Gastrocnemius medialis (tissue), 4 donors: ENCODE measurements at places on chromosomes 2 and 18.

DNA sequence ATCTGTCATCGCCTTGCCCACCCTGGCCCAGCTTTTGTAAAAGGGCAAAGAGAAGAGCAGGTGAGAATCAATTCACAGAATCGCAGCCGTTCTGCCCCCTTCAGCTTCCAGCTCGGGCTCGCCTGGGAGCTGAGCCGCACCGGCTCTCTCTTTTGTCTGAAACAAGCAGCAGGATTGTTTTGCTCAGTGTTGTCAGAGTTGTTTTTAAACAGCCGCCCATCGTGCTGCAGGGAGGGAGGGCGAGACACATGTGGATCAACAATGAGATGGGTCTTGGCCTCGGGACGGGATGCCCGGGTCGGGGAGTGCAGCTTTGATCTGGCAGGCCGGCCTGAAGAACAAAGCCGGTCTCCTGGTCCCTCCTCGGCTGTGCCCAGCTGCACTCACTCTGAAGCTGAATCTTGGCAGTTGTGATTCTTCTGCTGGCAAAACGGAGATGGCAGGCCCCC, 39.7 kb upstream of the HDAC4 start:
- DNase-seq: no peak
- peak overlapping the region; percentile 9 for H3K4me3 ChIP-seq
- no peak overlapping the region for H3K27ac ChIP-seq
- peaks cover 7% of the 10 kb centered on the region for H3K4me1 ChIP-seq
- peaks cover 4% of the 10 kb centered on the region for H3K27me3 ChIP-seq

DNA sequence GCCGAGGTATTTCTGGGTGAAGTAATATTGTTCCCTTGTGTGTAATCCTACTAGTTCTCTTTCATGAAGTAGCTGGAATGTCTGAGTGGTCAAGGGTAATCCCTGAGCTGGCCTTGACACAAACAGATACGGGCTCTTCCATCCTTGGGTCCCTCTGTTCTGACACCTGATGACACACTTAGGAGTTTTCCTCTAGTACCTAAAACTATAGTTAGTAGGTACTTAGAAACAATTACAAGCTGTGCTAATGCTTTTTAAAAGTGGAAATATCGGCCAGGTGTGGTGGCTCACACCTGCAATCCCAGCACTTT, 59.2 kb upstream of the IL1R1 start:
- peak overlapping the region; percentile 58 for H3K27ac ChIP-seq
- H3K4me3 ChIP-seq: no peak overlapping the region
- no peaks in the 10 kb centered on the region for H3K36me3 ChIP-seq
- H3K4me1 ChIP-seq: peaks cover 24% of the 10 kb centered on the region
- no peak for DNase-seq

- H3K36me3 ChIP-seq: no peaks in the 10 kb centered on the region
- no peak for DNase-seq
- no peak overlapping the region for H3K4me3 ChIP-seq
- H3K4me1 ChIP-seq: no peaks in the 10 kb centered on the region
Measured at GRCh38 chr2:98771264-98771663, 40.3 kb upstream of the MGAT4A start.

GRCh38 chr2:109225170-109225782, 96.3 kb downstream of the SH3RF3 start:
- no peaks in the 10 kb centered on the region for H3K4me1 ChIP-seq
- no peak overlapping the region for H3K27ac ChIP-seq
- H3K27me3 ChIP-seq: no peaks in the 10 kb centered on the region
- no peaks in the 10 kb centered on the region for H3K36me3 ChIP-seq
- no peak overlapping the region for H3K4me3 ChIP-seq

- H3K36me3 ChIP-seq: no peaks in the 10 kb centered on the region
- no peak overlapping the region for H3K4me3 ChIP-seq
- DNase-seq: no peak
- H3K27me3 ChIP-seq: no peaks in the 10 kb centered on the region
- H3K27ac ChIP-seq: peak overlapping the region; percentile 2
Measured at GRCh38 chr2:96890726-96891385, 21.0 kb upstream of the SEMA4C start.

DNA sequence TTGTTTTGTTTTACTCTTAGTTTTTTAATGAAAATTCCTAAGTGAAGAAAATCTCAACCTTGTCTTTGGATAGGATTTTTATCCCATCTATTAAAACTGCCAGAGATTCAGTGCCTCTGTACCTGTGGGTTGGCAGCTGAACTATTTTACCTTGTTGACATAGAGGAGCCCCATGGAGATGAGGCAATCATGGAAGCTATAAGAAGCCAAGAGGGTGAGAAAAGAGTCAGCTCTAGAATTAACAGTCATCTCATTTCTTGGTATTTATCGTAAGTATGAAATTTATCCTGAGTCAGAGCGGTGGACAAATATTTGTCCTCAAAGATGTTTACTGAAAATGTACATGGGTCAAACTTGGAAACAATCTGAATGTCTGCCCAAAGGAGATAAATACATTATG, 35.8 kb upstream of the PGAP1 start:
- no peak for DNase-seq
- H3K4me1 ChIP-seq: peaks cover 4% of the 10 kb centered on the region
- H3K27ac ChIP-seq: no peak overlapping the region
- no peaks in the 10 kb centered on the region for H3K27me3 ChIP-seq
- H3K4me3 ChIP-seq: no peak overlapping the region

DNA sequence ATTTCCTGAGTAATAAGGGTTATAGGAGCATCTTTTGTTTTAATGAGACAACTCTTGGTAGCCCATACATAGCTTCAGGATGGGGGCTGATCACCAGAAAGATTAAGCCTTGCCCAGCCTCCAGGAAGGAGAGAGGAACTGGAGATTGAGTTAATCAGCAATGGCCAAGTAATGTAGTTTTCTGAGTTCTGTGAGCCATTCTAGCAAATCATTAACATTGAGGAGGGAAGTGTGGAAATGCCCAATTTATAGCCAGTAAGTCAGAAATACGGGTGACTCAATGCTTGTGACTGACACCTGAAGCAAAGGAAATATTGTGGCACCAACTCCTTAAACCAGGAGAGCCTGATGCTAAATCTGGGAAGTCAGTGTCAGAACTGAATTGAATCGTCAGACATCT, 205.1 kb upstream of the SRD5A2 start:
- no peak for DNase-seq
- H3K27ac ChIP-seq: no peak overlapping the region
- H3K27me3 ChIP-seq: no peaks in the 10 kb centered on the region

DNA sequence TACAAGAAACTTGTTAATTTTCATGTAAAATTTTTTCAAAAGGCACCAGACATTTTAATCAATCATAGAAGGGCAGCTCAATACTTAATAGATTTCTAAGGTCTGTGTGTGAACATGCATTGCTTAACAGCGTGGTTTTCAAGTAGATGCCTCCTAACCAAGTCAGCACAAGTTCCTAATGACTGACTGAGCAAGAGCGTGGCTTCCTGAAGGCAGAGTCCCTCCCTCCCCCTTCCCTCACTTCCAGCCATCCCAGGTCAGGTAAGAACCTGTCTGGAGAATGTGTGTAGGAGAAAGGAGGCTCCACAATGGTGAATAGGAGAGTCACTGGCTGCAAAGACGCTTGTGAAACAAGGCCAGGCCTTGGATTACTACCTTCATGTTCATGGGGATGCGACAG, 33.5 kb upstream of the DAPL1 start:
- H3K27me3 ChIP-seq: no peaks in the 10 kb centered on the region
- no peaks in the 10 kb centered on the region for H3K36me3 ChIP-seq
- no peak overlapping the region for H3K27ac ChIP-seq
- no peaks in the 10 kb centered on the region for H3K4me1 ChIP-seq
- DNase-seq: no peak
- no peak overlapping the region for H3K4me3 ChIP-seq

- H3K27me3 ChIP-seq: no peaks in the 10 kb centered on the region
- H3K27ac ChIP-seq: no peak overlapping the region
- H3K36me3 ChIP-seq: no peaks in the 10 kb centered on the region
Measured at GRCh38 chr2:183671233-183671632, 547.0 kb downstream of the NUP35 start.

- no peak for DNase-seq
- H3K4me1 ChIP-seq: no peaks in the 10 kb centered on the region
- H3K27ac ChIP-seq: no peak overlapping the region
- no peaks in the 10 kb centered on the region for H3K27me3 ChIP-seq
Measured at GRCh38 chr2:45053966-45054365, 44.7 kb upstream of the SIX2 start.

DNA sequence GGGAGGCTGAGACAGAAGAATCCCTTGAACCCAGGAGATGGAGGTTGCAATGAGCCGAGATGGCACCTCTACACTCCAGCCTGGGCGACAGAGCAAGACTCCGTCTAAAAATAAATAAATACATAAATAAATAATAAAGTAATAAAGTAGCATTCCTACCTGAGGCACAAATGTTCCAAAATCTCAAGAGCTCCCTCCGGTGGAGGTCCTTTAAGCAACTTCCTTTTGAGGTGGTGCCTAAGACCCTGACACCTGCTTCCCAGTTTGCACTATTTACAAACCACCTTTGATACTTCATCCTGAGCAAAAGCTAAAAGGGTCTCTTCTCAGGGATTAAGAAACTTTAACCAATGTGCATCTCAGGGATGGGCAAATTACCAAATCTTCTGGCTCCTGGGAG, 505.1 kb downstream of the CNTNAP5 start:
- no peaks in the 10 kb centered on the region for H3K4me1 ChIP-seq
- H3K4me3 ChIP-seq: no peak overlapping the region
- DNase-seq: no peak
- H3K27ac ChIP-seq: no peak overlapping the region

- no peaks in the 10 kb centered on the region for H3K4me1 ChIP-seq
- no peak overlapping the region for H3K27ac ChIP-seq
- DNase-seq: no peak
- H3K36me3 ChIP-seq: no peaks in the 10 kb centered on the region
Measured at GRCh38 chr2:191552066-191552465, 125.9 kb upstream of the NABP1 start.

DNA sequence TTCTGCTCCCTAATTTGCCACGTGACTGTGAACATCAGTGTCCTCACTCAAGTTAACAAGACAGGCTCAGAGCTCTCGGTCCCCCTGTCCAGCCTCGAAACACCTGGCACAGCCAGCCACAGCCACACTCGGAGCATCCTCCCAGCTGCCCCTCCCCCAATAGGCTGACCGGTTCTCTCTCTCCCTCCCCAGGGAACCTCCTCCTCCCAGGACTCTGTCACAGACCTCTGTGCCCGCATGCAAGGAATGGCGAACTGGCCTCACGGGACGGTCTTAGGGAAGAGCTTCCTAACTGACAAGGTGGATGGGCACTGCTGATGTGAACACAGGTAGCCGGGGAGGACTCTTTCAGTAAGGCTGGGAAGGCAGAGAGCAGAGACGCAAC, 18.8 kb downstream of the CYP26B1 start:
- H3K4me1 ChIP-seq: no peaks in the 10 kb centered on the region
- no peaks in the 10 kb centered on the region for H3K27me3 ChIP-seq
- no peak for DNase-seq
- H3K27ac ChIP-seq: no peak overlapping the region
- no peak overlapping the region for H3K4me3 ChIP-seq

- peak overlapping the region; percentile 22 for H3K27ac ChIP-seq
- DNase-seq: no peak
- peaks cover 65% of the 10 kb centered on the region for H3K4me1 ChIP-seq
- H3K27me3 ChIP-seq: no peaks in the 10 kb centered on the region
- no peaks in the 10 kb centered on the region for H3K36me3 ChIP-seq
Measured at GRCh38 chr2:237727363-237727762, 71.2 kb upstream of the RBM44 start.

DNA sequence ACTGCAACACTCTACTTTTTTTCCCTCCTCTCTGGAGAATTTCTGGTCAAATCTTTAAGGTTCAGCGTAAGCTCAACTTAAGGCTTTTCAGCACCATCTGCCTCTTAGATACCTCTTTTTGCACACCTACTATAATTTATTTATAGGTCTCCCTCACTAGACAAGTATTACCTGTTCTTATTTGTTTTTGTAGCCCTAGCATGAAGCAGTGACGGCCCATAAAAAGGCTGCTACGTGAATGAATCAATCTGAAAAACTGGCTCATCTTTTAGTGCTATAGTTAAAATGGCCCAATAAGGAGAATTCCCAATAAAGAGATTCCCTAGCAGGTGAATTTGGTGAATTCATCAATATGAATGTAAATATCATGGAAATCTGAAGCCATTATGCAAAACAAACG, 6.5 kb downstream of the RNF149 start:
- no peak overlapping the region for H3K27ac ChIP-seq
- DNase-seq: no peak
- H3K27me3 ChIP-seq: no peaks in the 10 kb centered on the region
- peaks cover 90% of the 10 kb centered on the region for H3K4me1 ChIP-seq
- H3K4me3 ChIP-seq: no peak overlapping the region

- no peaks in the 10 kb centered on the region for H3K4me1 ChIP-seq
- H3K36me3 ChIP-seq: no peaks in the 10 kb centered on the region
- no peaks in the 10 kb centered on the region for H3K27me3 ChIP-seq
- no peak for DNase-seq
Measured at GRCh38 chr2:40329739-40330030, 122.2 kb downstream of the SLC8A1 start.

GRCh38 chr2:46836295-46837111, 79.1 kb downstream of the MCFD2 start:
- H3K4me3 ChIP-seq: no peak overlapping the region
- H3K27me3 ChIP-seq: no peaks in the 10 kb centered on the region
- no peak for DNase-seq
- H3K36me3 ChIP-seq: no peaks in the 10 kb centered on the region
- no peak overlapping the region for H3K27ac ChIP-seq
- H3K4me1 ChIP-seq: no peaks in the 10 kb centered on the region

GRCh38 chr18:59049721-59050660, 89.7 kb upstream of the SEC11C start:
- no peaks in the 10 kb centered on the region for H3K36me3 ChIP-seq
- no peak overlapping the region for H3K27ac ChIP-seq
- H3K27me3 ChIP-seq: no peaks in the 10 kb centered on the region
- no peak overlapping the region for H3K4me3 ChIP-seq
- DNase-seq: no peak
- peaks cover 12% of the 10 kb centered on the region for H3K4me1 ChIP-seq

DNA sequence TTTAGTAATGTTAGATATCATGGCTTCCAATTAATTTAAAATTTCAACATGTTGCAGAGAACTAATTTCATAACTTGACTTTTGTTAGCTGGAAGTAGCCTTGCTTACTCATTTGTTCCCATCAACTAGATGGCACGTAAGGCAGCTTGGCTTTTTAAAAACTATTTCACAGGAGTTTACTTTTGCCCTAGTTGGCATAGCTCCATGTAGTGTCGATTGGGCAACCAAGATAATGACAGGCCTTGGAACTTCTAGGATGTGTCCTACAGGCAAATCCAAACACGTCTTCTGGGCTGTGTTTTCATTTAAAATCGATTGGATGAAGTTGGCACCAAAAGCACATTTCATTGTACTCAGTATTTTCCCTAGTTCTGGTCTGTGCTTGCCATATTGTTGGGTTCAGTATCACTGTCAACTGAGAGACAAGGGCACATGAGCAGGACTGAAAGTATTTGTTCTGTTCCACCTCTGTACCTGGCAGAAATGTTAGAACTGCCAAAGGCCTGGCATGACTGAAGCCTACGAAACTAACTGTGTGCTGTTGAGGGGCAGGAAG, 29.4 kb downstream of the HADHB start:
- peak overlapping the region; percentile 81 for H3K27ac ChIP-seq
- H3K36me3 ChIP-seq: peaks cover 45% of the 10 kb centered on the region
- H3K27me3 ChIP-seq: no peaks in the 10 kb centered on the region
- H3K4me3 ChIP-seq: no peak overlapping the region
- peaks cover 35% of the 10 kb centered on the region for H3K4me1 ChIP-seq
- peak; percentile 64 for DNase-seq
